ENCODE measurements at places on chromosomes 5 and 9.
A peak's percentile ranks its signal among the peaks of the same experiment; 100 is the strongest.

- DNase-seq: no peak
These were observed 64.5 kb downstream of the TMEM161B start for GRCh38 chr5:88203981-88204750.

GRCh38 chr9:15104826-15105420 is 194.7 kb upstream of the FREM1 start:
- DNase-seq: peak; percentile 13

DNA sequence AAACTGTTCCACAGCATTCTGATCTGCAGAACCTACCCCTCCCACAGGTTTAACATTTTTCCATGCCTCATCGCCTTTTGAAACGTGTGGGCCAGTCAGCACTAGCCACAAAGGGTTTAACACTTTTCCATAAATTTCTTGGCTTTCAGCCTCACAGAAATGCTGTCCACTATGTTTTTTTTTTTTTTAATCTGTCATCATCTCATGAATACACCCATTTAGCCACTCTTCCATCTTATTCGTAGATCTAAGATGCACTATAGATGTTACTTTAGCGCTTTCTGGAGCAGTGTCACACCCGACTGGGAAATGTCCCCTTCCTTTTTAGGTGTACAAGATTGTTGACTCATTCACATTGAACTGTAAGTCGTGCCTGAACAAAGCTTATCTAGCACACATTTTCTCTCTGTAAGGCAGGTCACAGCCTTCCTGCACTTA is 62.3 kb downstream of the GCNT1 start:
- no peak for DNase-seq

- peak; percentile 4 for DNase-seq
These were observed 29.2 kb downstream of the NR4A3 start for GRCh38 chr9:99850736-99851499.

DNA sequence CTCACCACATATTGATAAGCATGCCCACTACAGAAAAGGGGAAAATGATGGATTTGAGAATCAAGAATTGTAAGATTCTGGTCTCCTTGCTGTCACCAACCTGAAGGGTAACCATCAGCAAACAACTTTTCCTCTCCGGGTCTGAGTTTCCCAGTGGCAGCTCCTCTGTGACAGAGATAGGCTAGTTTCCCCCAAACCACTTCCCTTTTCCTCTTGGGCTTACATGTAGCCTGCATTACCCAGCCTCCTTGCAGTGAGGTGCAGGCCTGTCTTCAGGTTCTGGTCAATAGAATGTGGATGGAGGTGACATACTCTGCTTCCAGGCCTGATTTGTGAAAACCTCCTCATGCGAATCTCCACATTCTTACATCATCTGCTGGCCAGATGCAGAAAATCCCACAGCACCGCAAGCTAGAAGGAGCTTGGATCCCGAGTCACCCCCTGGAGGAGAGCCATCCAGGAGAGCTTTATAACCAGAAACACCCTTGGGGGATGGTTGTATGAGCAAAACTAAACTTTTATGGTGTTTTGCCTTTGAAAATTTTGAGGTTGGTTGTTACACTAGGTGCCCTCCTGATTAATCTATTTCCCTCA is 206.1 kb downstream of the RGS3 start:
- peak; percentile 79 for DNase-seq

DNA sequence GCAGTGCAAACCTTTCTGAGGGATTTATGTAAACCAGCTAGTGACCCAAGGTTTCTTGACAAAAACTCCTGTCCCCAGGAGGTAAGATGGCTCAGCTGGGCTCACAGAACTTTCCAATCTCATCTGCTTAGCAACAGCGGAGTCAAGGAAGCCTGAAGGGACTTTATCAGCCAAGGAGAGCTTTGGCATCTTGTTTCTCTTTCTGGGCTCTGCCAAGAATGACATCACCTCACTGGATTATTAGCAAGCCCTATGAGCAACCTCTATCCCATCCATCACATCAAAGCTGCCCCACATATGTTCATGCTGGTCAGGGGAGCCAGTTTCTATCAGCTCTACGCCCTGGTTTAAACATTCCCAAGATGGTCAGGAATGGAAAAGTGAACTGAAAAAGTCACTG is 461.3 kb downstream of the ENC1 start:
- peak; percentile 78 for DNase-seq

GRCh38 chr5:139828207-139828895 is 32.7 kb downstream of the PSD2 start:
- DNase-seq: no peak

GRCh38 chr5:179220716-179221115 is 124.5 kb downstream of the ADAMTS2 start:
- no peak for DNase-seq

- DNase-seq: no peak
These were observed 13.0 kb upstream of the ASS1 start for GRCh38 chr9:130431536-130432303.

- DNase-seq: peak; percentile 68
These were observed 157.5 kb downstream of the COMMD10 start for GRCh38 chr5:116242343-116242742.

GRCh38 chr5:14777932-14778791 is 93.4 kb downstream of the ANKH start:
- no peak for DNase-seq

- DNase-seq: no peak
These were observed 814 bp downstream of the CCDC125 start for GRCh38 chr5:69331528-69332445.

- DNase-seq: no peak
These were observed 354.1 kb downstream of the PLK2 start for GRCh38 chr5:58105836-58106235.

DNA sequence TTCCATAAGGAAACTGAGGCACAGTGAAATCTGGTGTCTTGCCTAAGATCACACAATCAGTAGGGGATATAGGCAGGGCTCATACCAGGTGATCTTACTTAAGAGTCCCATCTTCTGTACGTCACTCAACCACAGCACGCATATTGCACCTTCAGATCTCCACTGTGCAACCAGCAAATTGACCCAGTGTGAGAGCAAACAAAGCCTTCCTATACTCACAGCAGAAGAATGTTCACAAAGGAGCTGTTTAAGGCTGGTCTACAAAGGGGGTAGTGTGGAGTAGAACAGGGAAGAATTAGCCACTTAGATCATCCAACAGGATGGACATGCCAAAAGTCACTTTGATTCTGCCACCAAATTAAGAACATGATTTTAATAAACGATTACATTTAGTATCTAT is 305.9 kb downstream of the SLIT3 start:
- DNase-seq: no peak

DNA sequence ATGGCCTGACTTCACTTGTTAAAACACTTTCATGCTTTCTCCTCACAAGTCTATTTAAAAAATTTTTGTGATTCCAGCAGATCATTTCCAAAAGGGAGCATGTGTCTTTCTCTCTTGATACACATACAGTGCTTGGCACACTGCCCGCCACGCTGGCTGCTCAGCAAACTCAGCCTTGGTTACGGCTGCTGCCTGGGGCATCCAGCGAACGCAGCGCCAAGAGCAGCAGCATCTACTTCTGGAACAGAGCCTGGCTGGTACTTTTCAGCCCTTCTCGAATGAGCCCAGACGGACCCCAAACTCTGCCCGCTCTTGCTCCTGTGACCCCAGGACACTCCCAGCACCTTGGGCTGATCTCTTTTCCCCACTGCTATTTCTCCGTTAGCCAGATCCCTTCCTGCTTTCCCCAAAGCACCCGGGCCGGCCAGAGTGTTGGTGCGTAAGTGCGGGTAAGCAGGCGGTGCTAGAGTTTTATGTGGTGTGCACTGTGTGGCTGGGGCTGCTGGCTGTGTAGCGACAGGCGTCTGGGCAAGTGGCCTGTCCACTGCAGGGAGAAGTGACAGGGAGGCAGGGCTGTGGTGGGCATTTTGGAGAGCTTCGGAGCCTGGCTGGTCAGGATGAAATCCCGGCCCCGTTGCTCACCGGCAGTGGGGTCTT is 73.2 kb downstream of the SH3PXD2B start:
- peak; percentile 52 for DNase-seq

DNA sequence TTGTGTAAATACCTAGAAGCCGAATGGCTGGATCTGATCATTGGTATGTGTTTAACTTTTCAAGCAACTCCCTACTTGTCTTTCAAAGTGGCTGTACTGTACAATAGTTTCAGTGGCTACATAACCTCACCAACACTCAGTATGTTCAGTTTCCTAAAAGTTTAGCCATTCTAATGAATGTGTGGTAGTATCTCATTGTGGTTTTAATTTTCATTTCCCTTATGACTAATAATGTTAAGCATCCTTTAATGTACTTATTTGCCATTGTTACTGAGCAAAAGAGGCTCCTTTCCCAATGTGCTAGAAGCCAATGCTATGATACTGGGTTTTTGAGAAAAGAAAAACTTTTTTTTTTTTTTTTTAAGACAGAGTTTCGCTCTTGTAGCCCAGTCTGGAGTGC is 27.8 kb upstream of the ALDOB start:
- DNase-seq: peak; percentile 69

DNA sequence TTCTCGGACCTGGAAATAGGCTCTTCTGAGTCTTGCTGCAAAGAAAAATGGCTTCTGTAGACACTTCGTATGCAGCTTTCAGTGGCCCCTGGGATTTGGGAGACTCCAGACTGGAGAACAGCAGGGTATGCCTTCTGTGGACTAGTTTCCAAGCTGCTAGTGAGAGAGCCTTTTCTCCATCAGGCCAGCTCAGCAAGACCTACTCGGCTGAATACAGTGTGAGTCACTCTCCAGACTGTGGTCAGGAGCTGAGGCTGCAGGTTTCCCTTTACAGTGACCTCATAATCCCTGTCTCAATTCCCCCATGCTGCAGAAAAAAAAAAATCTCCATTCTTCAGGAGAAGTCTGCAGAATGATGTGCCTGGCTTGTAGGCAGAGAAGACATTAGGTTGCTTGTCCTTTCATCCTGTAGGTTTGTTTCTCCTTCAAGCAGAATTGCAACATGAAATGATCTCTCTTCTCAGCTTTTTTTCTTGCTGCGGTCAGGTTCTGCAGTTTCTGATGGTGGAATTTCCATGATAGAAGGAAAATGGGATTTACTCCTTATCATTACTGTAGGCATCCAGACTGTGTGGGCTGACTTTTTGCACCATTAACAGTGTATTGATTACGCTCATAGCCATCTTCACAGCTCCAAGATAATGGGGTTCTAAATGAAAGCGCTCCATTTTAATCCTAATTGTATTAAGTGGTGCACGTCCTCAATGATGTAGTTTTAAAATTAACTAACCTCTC is 78.3 kb upstream of the TNFSF8 start:
- peak; percentile 91 for DNase-seq

Data from fibroblast of skin of right quadriceps (primary cell).